ENCODE measurements at places on chromosomes 6 and 20. TPM values are rescaled to one million over a fixed set of nuclear protein-coding genes. Genes with fewer than 3 reads are reported as not detected.

TRIM10 gene
- total RNA-seq: 0.22 TPM

ADAM33 gene
- 7.0 TPM for total RNA-seq

ZC3H12D gene
- total RNA-seq: 0.14 TPM

SNX5 gene
- 172 TPM for total RNA-seq

BNIP5 gene
- total RNA-seq: not detected

TFB1M gene
- total RNA-seq: 40.7 TPM

DNA sequence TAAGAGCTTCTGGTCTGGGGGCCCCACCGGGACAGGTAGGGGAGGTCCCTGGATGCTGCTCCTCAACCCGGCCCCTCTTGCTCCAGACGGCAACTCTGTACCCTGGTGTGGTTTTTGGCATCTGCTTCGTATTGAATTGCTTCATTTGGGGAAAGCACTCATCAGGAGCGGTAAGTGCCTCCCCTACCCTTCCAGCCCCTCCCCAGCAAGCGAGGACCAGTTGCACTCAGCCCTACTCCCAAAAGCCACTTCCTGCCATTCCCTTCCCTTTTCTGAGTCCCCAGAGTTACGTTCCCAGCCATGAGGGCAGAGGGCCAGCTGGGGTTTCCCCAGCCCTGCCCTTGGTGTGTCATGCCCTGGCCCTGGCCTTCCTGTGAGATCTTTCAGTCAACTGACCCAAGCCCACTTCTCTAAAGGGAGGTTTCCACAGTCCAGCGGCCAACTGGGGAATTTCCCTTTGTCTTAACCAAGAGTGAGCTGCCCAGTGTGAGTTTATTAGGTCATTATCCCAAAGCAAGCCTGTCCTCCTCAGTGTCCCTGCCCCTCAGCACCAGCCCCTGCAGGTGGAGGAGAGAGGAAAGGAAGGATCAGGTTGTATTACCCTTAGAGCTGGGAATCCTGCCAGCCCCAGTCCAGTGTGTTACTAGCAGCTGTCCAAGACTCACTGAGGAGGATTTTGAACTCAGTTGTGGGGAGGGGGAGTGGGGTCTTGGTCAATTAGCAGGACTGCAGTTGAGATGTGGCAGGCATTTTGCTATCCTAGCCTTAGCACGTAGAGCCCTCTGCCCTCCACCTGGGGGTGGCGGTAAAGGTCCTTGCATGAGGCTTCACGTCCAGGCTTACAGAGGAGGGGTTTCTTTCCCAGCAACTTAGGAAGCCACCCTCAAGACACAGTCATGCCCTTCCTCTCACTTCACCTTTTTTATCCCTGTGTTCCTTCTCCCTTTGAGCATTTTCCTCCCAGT, 45.8 kb downstream of the TM9SF4 start:
- H3K4me3 ChIP-seq: no peak overlapping the region
- peaks cover 51% of the 10 kb centered on the region for H3K36me3 ChIP-seq
- no peaks in the 10 kb centered on the region for H3K27me3 ChIP-seq
- H3K4me1 ChIP-seq: no peaks in the 10 kb centered on the region

DNA sequence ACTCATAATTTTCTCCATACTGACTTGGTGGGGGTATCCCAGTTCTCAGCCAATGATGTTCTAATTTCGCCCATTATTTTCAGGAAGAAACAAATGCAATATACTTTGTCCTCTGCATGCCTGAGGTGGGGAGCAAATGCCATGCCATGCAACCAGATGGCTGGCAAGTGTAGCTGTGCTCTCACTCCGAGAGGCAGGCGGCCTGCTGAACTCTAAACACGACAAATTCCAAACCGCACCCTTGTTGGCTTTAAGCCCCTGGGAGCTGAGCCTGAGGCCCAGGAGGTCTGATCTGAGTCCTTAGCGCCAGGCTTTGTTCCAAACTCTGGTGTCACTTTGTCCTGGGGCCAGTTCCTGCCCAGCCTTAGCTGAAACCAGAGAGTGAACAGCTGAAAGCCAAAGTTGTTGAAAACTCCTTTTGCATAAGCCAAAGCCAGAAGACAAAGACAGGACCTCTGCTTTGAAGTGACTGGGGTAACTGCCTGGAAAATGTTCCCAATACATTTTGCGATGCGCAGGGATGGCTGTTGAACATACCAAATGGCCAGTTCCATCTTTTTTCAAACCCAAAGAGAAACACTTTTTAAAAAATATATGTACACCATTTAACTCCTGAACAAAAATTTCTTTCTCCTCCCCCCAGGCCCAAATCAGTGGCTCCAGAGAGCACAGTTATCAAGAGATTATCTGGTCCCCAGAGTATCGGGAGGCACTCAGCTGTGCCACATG, 46.2 kb downstream of the TTI1 start:
- no peaks in the 10 kb centered on the region for H3K27me3 ChIP-seq
- 0 out of 2 replicates have a peak overlapping the region, but pooled peaks have one; percentile 54 for H3K27ac ChIP-seq
- H3K4me3 ChIP-seq: no peak overlapping the region
- peaks cover 35% of the 10 kb centered on the region for H3K36me3 ChIP-seq
- no peak for DNase-seq
- no peaks in the 10 kb centered on the region for H3K4me1 ChIP-seq

GRCh38 chr20:35826397-35826998, 54.7 kb downstream of the PHF20 start:
- peak overlapping the region; percentile 81 for H3K27ac ChIP-seq
- H3K4me3 ChIP-seq: no peak overlapping the region
- DNase-seq: no peak
- peaks cover 37% of the 10 kb centered on the region for H3K36me3 ChIP-seq
- no peaks in the 10 kb centered on the region for H3K27me3 ChIP-seq

- no peak overlapping the region for H3K27ac ChIP-seq
- no peak overlapping the region for H3K4me3 ChIP-seq
- H3K4me1 ChIP-seq: peaks cover 64% of the 10 kb centered on the region
- DNase-seq: no peak
- no peaks in the 10 kb centered on the region for H3K27me3 ChIP-seq
Observed at GRCh38 chr6:56524891-56525703, 117.6 kb downstream of the DST start.

GRCh38 chr20:20083807-20084206, 31.5 kb downstream of the CFAP61 start:
- H3K27me3 ChIP-seq: no peaks in the 10 kb centered on the region
- peaks cover 11% of the 10 kb centered on the region for H3K4me1 ChIP-seq
- DNase-seq: no peak
- H3K36me3 ChIP-seq: no peaks in the 10 kb centered on the region

DNA sequence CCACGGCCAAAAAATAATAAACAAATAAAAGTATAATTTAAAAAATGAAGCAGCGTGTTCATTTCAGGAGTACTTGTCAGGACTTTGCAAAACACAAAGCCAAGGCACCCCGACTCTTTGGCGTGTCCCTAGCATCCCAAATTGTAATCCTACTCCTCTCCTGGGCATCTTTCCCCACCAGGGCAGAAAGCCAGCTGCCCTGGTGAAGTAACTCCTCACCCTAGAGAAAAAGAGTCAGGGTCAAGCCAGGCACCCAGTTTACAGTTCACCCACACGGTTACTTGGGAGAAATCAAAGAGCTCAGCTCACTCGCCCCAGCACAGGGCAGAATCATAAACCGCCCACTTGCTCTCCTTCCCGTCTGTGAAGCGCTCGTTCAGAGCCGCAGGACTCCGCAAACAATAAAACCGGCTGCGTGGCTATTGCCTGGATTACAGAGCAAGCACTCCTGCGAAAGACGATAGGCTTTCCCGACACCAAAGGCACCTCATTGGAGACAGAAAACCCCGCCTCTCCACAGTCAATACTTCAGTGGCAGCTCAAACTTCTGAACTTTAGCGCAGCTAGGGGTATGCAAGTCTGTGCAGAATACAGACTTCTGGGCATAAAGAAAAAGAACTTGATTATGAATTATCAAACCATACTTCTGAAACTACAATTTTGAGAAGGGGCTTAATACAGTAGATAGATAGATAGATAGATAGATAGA, 73.0 kb upstream of the NHSL1 start:
- DNase-seq: peak; percentile 64
- no peak overlapping the region for H3K27ac ChIP-seq
- no peak overlapping the region for H3K4me3 ChIP-seq
- H3K27me3 ChIP-seq: no peaks in the 10 kb centered on the region

DNA sequence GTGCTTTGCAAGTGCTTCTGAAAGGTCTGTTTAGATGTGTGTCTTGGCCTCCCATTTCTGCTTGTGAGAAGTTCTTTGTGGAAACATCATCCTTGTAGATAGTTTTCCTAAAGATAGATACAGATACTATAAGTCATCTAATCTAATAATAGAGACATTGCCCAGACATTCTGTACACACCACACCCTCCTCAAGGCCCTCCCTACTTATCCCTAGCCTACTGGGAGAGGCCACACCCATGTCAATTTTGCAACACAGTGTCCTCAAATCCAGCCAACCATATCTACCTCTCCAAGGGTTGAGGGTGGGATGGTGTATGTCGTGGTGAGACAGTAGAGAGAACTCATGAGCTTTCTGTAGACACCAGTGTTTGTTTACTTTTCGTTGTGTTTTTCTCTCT, 6.2 kb downstream of the KDM1B start:
- H3K4me3 ChIP-seq: no peak overlapping the region
- H3K4me1 ChIP-seq: peaks cover under 1% of the 10 kb centered on the region
- H3K27ac ChIP-seq: no peak overlapping the region
- DNase-seq: no peak

DNA sequence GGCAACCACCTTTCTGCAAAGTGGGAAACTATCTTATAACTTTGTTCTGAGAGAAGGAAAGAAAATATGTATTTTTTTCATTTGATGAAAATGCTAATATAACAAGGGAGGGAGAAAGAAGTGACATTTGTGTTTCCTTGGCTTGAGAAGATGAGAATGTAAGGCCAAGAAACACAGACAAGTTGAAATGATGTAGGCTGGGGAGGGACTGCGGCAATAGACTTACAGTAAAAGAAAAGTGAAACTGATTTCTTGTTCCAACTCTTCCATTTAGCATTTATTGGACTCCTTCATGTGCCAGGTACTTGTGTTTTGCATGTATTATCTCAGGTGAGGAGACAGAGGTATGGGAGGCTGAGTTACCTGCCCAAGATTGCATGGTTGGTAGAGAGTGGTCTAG, 130.9 kb downstream of the CARMIL1 start:
- no peak overlapping the region for H3K4me3 ChIP-seq
- peak overlapping the region; percentile 42 for H3K27ac ChIP-seq
- H3K36me3 ChIP-seq: no peaks in the 10 kb centered on the region
- no peak for DNase-seq

DNA sequence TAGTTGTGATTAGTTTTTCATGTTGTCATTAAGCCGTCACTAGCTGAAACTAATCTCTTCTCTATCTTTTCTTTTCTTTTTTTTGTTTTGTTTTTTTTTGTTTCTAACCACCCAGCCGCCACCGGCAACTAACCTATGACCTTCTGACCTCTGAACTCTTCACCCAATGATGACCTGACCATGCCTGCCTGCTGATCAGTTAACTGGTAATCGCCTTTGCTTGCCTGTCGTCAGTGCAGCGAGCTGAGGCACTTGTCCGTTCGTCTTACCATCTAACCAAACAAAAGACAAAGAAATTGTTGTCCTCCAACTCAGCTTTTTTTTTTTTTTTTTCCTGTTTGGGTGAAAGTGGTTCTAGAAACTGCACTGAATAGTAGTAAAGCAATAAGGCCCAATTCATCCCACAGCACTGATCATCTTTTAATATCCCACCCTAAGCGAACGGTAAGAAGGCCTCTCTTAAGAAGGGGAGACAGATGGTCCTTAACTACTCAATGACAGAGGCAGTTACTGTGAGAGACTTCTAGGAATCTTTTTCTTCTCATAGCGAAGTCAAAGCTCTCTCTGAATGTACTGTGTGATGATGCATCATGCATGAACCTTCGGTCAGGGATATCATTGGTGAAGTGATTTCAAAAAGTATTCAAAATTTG, 156.2 kb downstream of the QKI start:
- H3K27ac ChIP-seq: peak overlapping the region; percentile 54
- peaks cover 16% of the 10 kb centered on the region for H3K36me3 ChIP-seq
- peaks cover 35% of the 10 kb centered on the region for H3K4me1 ChIP-seq
- DNase-seq: no peak
- H3K27me3 ChIP-seq: no peaks in the 10 kb centered on the region

GRCh38 chr6:106626485-106626884, 2.8 kb downstream of the RTN4IP1 start:
- DNase-seq: no peak
- H3K4me3 ChIP-seq: no peak overlapping the region
- H3K27ac ChIP-seq: no peak overlapping the region
- H3K27me3 ChIP-seq: no peaks in the 10 kb centered on the region
- H3K36me3 ChIP-seq: peaks cover 21% of the 10 kb centered on the region

GRCh38 chr6:43762966-43763695, 6.9 kb upstream of the VEGFA start:
- peak; percentile 12 for DNase-seq
- no peak overlapping the region for H3K27ac ChIP-seq
- no peak overlapping the region for H3K4me3 ChIP-seq
- no peaks in the 10 kb centered on the region for H3K36me3 ChIP-seq
- peaks cover 40% of the 10 kb centered on the region for H3K4me1 ChIP-seq
- H3K27me3 ChIP-seq: peaks cover 8% of the 10 kb centered on the region

DNA sequence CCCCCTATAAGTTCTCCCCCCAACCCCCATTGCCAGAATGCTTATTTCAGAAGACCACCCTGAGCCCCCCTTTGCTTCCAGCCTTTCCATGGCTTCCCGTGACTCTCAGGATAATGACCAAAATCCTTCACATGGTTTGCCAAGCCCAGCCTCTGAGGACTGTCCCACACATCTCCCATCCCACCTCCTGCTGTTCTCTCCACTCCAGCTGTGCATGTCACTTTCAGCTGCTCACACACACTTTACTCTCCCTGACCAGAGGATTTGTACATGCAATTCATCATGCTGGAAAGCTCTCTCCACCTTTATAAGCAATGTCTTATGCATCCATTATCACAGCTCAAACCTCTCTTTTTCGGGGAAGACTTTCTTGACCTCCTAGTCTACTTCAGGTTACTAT, 164.2 kb downstream of the PRL start:
- peaks cover 46% of the 10 kb centered on the region for H3K36me3 ChIP-seq
- no peak for DNase-seq
- no peak overlapping the region for H3K4me3 ChIP-seq
- peak overlapping the region; percentile 83 for H3K27ac ChIP-seq
- H3K27me3 ChIP-seq: no peaks in the 10 kb centered on the region
- H3K4me1 ChIP-seq: peaks cover 35% of the 10 kb centered on the region

GRCh38 chr6:43285832-43286231, 12.2 kb upstream of the SLC22A7 start:
- no peak for DNase-seq
- peaks cover 7% of the 10 kb centered on the region for H3K4me1 ChIP-seq
- no peak overlapping the region for H3K27ac ChIP-seq

DNA sequence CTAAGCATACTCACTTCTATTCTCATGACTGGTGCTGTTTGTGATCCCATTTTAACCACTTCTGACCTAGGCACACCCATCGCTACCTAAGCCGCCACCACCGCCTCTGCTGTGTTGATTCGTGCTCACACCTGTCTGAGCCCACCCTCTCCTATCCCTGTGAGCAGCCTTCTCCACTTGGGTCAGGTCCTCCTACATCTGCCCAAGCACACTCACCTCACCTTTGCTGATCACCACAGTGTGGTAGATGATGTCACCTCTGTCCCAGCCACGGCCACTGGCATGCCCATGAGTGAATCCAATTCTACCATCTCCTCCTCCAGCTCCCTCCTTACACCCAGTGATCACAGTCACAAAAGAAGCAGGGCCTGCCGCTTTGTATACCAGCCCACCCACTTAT, 20.8 kb downstream of the MUC22 start:
- H3K4me3 ChIP-seq: no peak overlapping the region
- H3K27me3 ChIP-seq: peaks cover 4% of the 10 kb centered on the region
- H3K36me3 ChIP-seq: no peaks in the 10 kb centered on the region
- no peak for DNase-seq
- H3K27ac ChIP-seq: no peak overlapping the region
- H3K4me1 ChIP-seq: no peaks in the 10 kb centered on the region

- H3K36me3 ChIP-seq: no peaks in the 10 kb centered on the region
- no peak overlapping the region for H3K27ac ChIP-seq
- H3K4me1 ChIP-seq: peaks cover 8% of the 10 kb centered on the region
- no peaks in the 10 kb centered on the region for H3K27me3 ChIP-seq
- DNase-seq: no peak
Observed at GRCh38 chr20:19249106-19249879, 36.9 kb downstream of the SLC24A3 start.
